ENCODE measurements at places on chromosomes 7 and 10.

- no peak for DNase-seq
Observed at GRCh38 chr7:22192801-22193200, 164.2 kb downstream of the RAPGEF5 start.

- no peak for DNase-seq
Observed at GRCh38 chr7:68246189-68246633, 1249.6 kb downstream of the TYW1 start.

- no peak for DNase-seq
Observed at GRCh38 chr10:120966657-120967045, 115.5 kb downstream of the WDR11 start.

- DNase-seq = no peak
Observed at GRCh38 chr10:112227331-112227987, 43.9 kb upstream of the GPAM start.

- DNase-seq = no peak
Observed at GRCh38 chr7:111228437-111228836, 137.5 kb downstream of the LRRN3 start.

- DNase-seq = no peak
Observed at GRCh38 chr7:102085218-102085772, 201.4 kb upstream of the SH2B2 start.

GRCh38 chr7:109376576-109376975 lies 806.9 kb downstream of the DNAJB9 start:
- DNase-seq = no peak

DNA sequence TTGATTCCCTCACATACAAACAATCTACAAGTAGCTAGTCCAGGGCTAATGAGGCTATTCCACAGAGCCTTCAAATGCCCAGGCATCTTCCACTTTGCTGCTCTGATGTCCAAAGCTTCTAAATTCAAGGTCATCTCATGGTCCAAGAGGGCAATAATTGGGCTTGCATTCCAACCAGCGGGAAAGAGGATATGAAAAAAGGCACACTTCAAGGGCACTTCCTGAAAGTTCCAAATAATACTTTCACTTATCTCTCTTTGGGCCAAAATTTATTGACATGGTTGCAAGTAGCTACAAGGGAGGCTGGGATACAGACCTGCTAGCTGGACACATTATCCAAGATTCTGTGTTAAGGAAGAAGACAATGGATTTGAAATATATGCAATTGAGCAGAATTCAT lies 25.2 kb upstream of the APBB1IP start:
- no peak for DNase-seq

DNA sequence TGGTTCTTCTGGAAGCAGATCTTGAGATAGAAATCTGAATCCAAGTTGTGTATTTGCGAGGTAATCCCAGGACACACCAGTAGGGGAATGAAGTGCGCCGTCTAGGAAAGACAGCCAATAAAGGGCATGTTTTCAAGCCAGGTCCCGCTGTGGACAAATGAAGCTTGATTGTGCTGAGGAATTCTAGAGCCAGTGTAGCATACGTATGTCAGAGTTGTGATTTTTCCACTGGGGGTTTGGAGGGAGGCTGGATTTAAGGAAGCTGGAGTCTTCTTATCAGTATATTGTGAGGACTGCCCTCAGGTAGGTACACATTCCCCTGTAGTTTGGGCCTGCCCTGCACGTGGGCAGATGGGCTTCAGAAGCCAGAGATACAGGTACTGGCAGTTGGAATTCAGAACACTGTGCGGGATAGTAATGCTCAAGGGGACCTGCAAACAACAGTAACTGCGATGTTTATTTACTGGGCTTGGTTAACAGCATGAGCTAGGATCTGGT lies 50.9 kb downstream of the GALNT11 start:
- no peak for DNase-seq

- no peak for DNase-seq
Observed at GRCh38 chr10:129877773-129878371, 86.2 kb downstream of the EBF3 start.

DNA sequence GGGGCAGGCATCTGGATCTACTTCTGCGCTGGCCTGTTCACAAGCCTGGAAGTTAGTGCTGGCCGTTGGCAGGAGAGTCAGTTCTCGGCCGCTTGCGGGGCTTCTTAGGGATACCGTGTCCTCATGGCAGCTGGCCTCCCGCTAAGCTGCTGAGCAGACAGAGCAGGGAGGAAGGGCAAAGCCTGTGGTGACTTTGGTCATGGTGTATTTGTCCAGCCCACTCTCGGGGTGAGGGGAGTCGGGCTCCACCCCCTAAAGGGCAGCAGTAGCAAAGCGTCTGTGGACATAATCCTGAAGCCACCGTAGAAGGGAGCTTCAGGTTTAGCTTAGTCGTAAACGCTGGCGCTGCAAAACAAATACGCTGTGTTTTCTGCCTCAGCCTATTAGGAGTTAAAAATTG lies 12.2 kb downstream of the UBE3C start:
- DNase-seq = no peak

DNA sequence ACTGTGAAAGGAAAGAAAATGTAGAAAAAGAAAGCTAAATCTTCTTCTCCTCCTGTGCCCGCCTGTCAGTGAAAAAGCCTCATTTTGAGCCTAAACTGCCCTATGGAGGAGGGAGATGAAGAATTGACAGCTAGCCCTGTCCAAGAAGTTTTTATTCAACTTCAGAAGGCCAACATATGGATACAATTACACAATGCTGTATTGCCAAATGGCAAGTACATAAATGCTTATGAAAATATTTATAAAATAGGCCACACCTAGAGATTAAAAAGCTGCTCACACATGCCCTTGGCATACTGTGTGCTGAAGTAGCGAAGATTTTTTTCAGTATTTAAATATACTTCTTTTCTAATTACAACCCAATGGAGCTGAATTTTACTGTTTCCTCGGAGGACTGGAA lies 65.1 kb upstream of the NEBL start:
- DNase-seq = no peak

Measured in stimulated activated CD8-positive, alpha-beta memory T cell treated with anti-CD3 and anti-CD28 coated beads, Interleukin-7, amount 100 ng/mL, for 1 hour (primary cell).